ENCODE measurements at places on chromosomes 16 and 17.

GRCh38 chr17:79626156-79626890, 15.5 kb upstream of the RBFOX3 start:
- DNase-seq: no peak

DNA sequence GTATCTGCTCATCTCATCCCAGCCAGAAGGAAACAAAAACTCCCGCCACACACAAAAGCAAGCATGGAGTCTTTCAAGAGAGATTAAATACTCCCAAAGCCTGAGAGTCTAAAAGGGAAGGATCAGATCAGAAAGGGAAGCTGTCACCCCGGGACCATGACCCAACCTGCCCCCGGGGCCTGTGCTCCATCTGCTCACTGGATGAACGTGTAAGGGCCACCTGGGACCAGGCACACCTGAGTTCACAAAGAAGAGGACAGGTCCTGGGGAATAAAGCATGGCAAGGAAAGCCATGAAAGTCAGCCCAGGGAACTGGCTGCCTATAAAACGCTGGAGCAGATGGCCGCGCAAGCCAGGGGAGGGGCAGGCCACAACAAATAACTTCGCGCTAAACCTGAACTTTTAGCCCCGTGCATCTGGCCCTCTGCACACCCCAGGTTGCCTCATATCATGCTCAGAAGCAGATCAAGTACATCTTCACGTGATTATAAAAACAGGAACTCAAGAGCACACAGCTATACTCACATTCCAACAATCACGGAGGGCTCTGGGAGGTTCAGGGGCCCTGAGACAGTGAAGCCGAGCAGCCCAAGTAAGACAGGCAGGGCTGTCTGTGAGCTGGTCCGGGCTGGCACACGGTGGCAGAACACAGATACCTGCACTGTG, 3.4 kb downstream of the TMEM11 start:
- DNase-seq: peak; percentile 61

GRCh38 chr17:57662644-57663308, 82.3 kb downstream of the CCDC182 start:
- no peak for DNase-seq

- DNase-seq: no peak
Observed at GRCh38 chr17:80380068-80380467, 34.9 kb upstream of the ENDOV start.

- DNase-seq: no peak
Observed at GRCh38 chr17:66523378-66524200, 221.2 kb downstream of the PRKCA start.

DNA sequence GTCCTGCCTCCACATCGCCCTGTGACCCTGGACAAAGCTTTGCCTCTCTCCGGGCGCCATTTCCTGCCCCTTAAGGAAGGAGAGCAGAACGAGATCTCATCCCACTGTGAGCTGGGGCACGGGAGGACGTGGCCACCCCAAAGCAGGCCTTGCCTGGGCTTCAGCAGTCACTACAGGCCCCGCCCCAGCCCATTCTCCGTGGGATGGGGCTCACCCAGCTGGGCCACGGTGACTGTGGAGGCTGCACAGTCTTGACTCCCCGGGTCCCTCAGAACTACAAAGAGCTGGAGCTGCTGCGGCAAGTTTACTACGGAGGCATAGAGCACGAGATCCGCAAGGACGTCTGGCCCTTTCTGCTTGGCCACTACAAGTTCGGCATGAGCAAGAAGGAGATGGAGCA, 28.2 kb downstream of the MNT start:
- no peak for DNase-seq

DNA sequence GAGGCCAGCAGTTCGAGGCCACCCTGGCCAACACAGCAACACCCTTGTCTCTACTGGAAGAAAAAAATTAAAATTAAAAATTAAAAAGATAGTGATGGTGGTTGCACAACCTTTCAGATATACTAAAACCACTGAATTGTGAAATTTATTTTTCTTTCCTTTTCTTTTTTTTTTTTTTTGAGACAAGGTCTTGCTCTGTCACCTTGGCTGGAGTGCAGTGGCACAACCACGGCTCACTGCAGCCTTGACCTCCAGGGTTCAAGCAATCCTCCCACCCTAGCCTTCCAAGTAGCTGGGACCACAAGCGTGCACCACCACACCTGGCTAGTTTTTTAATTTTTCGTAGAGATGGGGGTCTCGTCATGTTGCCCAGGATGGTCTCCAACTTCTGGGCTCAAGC, 254.4 kb downstream of the SLC39A11 start:
- DNase-seq: no peak

GRCh38 chr16:14148569-14148968, 77.5 kb downstream of the MRTFB start:
- no peak for DNase-seq

DNA sequence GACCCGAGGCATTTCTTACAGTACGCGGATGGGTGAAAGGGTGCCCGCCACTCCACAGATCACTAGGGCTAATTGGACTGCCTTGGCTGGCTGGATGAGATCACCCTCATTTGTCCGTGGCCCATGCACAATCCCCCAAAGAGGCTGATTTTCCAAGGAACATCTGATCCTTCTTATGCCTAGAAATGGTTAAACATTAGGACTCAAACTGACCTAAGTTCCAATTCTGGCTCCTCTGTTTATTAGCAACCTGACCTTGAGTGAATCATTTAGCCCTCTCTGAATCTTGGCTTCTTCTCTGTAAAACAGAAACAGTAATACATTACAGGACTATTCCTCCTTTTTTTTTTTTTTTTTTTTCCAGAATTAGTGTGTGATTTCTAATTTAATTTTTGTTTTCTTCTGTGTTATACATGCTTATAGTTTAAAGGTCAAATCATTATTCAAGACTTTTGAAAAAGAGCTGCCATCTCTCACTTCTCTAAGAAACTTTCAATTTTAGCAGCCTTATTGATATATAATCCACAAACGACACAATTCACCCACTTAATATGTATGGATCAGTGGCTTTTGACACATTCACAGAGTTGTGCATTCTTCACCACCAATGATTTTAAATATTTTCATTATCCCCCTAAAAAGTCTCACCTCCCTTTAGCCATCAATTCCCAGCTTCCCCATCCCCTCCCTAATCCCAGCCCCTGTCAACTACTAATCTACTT, 45.4 kb upstream of the TMEM132E start:
- no peak for DNase-seq

DNA sequence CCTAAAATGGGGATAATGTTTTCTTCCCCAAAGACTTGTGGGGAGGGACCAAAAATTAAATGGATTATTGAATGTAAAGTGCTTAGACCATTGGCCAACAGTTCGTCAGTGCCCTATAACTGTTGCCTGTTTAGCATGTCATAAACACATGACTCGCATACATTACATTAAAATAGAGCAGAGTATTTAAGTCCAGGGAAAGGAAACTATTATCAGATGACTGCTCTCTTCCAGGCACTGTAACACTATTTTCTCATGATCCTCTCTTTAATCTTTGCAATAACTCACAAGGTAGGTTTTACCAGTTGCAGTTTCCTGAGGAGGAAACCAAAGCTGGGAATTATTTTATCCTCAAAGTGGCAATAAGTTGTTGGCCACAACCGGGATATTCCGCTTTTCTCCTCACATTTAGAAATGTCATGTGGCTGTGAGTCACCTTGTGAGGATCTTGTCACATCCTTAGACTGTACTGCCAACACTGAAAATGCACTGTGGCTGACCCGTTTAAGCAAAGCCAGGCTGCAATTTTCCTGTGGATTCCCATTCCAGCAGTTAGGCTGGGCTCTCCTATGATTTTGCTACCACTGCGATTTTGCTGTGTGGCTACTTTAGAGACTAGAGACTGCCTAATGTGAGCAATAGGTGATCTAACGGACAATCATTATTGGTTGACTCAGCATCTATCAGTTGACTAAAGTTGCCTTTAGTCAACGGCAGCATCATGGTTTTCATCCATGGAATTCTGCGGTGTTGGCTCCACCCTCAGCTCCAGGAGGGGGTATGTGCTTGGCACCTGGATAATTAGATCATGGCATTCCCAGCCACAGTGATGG, 58.3 kb upstream of the DHX40 start:
- DNase-seq: no peak

DNA sequence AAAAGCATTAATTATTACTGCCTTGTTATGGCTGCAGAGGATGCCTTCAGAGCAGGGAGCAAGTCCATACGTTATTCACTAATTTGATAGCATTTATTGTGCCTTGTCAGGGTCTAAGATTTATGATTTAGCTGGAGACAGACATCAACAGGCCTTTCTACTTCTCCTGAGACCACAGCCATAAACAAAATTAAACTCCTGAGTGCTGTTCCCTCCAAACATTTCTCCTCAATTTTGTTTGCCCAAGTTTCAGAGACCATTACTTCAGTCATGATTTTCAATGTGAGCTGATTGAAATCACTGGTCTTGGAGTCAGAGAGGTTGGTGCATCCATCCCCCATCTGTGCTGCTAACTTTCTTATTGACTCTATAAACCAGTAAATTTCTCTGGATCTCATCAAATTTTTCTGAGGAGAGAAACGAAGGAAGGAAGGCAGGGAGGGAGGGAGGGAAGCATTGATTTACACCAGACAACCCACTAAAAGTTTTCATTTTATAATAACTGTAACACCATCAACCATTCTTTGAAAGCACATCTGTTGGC, 423.6 kb upstream of the CDH11 start:
- DNase-seq: no peak

DNA sequence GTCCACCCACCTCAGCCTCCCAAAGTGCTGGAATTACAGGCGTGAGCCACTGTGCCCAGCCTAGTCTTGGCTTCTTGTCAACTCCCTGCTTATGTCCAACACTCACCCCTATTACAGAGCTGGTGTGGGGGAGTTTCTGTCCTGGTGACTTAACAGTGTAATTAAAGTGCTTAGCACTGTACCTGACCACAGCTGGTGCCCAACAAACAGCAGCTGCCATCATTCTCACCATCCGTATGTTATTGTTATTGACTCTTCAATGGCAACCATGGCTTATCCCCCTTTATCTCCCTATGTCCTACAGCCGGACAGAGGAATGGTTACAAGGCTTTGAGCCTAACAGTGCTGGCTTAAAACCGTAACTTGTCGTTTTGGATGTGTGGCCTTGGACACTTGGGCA, 17.0 kb upstream of the BRCA1 start:
- DNase-seq: no peak

DNA sequence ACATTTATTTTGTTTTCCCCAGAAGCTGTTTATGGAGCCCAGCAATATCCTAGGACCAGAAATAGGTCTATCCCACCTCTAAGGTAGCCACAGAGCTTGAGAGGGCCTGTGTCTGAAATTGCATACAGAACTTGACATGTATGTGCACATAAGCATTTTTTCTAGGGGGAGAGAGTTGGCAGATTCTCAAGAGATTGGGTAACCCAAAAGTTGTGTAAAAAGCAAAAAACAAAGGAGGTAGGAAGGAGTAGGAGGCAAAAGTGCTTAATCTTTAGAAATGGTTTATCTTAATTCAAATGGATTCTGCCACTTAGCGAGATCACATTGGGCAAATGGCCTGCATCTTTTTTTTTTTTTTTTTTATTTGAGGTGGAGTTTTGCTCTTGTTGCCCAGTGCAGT, 3.5 kb downstream of the PLK1 start:
- DNase-seq: no peak

DNA sequence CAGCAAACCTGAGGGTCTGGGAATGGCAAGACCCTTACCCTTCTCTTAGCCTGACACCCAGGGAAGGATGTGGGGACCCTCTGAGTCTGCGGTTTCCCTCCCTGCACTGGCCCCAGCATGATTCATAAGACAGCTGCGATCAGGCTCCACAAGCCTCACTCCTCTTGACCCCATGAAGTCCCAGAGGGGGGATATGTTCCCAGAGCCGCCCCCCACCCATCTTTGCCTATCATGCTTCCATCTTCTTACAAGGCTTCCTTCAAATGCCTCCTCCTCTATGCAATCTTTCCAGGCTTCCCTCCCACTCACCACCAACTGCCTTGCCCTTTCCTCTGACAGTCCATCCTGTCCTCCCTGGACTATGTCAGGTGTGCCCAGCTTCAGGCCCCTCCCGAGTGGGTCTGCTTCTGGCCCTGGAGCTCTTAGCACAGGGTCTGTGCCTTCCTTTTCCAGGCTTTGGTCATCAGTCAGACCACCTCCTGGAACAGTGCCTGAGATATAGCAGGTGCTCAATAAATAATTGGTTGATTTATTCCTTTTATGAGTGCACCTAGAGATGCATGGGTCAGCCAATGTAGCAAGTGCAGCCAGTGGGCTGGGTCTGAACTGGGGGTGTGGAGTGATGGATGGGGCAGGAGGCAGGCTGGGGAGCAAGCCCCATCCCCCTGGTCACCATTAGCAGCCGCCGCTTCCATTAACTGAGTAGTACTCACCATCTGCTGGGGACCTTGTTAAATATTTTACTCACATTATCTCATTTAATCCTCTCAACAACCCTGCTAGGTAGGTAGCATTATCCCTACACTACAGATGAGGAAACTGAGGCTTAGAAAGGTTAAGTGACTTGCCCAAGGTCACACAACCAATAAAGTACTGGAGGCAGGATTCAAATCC, 8.4 kb downstream of the DLX3 start:
- no peak for DNase-seq

DNA sequence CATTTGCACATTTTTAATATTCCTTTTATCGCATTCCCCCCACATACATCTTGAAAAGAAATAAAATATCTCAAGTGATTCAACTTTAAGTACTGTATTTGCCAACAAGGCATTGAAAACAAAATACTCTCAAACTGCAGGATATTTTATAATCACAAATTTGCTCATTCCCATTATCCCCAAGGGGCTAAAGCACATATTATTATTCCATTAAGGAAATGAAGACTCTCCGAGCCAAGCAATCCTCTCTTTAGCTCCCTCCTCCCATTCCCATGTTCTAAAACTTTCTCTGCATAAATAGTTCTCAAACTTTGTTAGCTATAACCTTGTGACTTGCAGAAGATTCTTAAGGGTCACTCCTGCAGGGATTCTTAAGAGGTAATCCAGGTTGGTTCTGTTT, 436.8 kb downstream of the KCNJ2 start:
- DNase-seq: no peak

DNA sequence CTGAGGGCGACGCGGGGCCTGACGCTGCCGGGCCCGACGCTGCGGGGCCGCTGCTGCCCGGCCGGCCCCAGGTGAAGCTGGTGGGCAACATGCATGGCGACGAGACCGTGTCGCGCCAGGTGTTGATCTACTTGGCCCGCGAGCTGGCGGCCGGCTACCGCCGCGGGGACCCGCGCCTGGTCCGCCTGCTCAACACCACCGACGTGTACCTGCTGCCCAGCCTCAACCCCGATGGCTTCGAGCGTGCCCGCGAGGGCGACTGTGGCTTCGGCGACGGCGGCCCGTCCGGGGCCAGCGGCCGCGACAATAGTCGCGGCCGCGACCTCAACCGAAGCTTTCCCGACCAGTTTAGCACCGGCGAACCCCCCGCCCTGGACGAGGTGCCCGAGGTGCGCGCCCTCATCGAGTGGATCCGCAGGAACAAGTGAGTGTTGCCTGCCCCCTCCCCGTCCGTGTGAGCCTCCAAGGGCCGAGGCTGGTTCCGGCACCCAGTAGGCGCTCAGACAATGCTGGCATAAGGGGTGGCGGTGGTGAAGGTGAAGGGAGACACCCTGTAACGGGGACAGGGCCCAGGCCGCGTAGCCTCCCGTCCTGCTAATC, 676 bp downstream of the CPD start:
- DNase-seq: no peak
